ENCODE measurements at places on chromosomes 16 and 17. TPM values are rescaled to one million over a fixed set of nuclear protein-coding genes. Genes with fewer than 3 reads are reported as not detected.

LRRC37A gene
- total RNA-seq: 1.8 TPM

TLCD2 gene
- total RNA-seq: 10.1 TPM

CCL4L2 gene
- total RNA-seq: not detected

- no peak for DNase-seq
Observed at GRCh38 chr16:66935314-66936011, at the start of gene CES2. Gene CES2 (plus strand): TSS chr16:66935516. CDS start chr16:66935636, 120 bp downstream.
